ENCODE measurements at places on chromosomes 11 and 22. TPM values are rescaled to one million over a fixed set of nuclear protein-coding genes. Genes with fewer than 3 reads are reported as not detected.

- peak; percentile 41 for DNase-seq
These were observed 10.4 kb downstream of the ADORA2A start for GRCh38 chr22:24437741-24438328.

Gene SCGB1D2
- not detected for total RNA-seq

Gene KLHL22
- total RNA-seq: 31.1 TPM

- no peak for DNase-seq
These were observed 15.8 kb downstream of the ABTB2 start for GRCh38 chr11:34341931-34342533.

GRCh38 chr22:48696371-48696770 lies 1131.3 kb downstream of the BRD1 start:
- no peak for DNase-seq

DNA sequence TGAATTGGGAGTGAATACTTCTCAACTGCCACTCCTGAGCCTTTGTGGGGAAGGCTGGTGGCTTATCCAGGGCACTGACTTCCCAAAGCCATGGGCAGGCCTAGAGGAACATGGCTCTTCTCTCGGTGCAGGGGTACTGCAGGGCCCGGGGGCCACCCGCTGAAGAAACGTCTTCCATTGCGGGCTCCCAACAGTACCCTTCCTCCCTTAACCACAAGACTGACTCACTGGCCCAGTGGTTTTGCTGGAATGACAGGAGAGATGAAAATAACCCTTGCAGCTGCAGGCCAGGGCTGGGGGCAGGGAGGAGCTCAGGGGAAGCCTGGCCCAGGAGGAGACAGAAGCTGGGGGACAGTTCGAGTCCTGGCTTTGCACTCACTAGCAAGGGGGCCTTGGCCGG lies 13.5 kb downstream of the TXN2 start:
- peak; percentile 97 for DNase-seq

DNA sequence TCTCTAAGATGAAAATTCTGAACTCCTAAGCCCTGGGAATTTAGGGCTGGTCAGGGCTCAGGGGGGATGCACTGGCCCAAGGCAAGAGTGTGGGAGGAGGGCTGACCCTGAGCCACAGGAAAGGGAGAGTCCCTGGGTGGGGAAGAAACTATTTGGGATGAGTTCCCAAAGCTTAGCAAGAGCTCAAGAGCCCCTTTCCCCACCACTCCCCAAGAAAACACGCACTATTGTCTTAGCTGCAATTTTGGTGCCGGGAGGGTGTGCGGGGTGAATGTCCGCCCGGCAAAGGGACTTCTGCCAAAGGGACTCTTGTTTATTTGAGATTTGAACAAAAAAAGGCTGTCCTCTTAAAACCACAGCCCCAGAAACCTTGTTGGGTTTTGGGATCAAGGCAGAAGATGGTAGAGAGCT lies 37.0 kb downstream of the KIAA1671 start:
- no peak for DNase-seq

- no peak for DNase-seq
These were observed 594.7 kb downstream of the METTL15 start for GRCh38 chr11:28702871-28703270.

GRCh38 chr11:18699848-18700261 lies 1.3 kb downstream of the TMEM86A start:
- no peak for DNase-seq

Gene ZNF195
- total RNA-seq: 19.5 TPM

- no peak for DNase-seq
These were observed 585.7 kb upstream of the B3GAT1 start for GRCh38 chr11:134997652-134998320.

Gene TRIM48
- total RNA-seq: not detected

Gene PLEKHA7
- 10.2 TPM for total RNA-seq

Gene TMPRSS13
- 0.48 TPM for total RNA-seq

- DNase-seq: no peak
These were observed 380.2 kb downstream of the TMEM135 start for GRCh38 chr11:87417951-87418350.

Gene SLC25A18
- 1.5 TPM for total RNA-seq

GRCh38 chr11:26620282-26621045 lies 48.4 kb upstream of the MUC15 start:
- DNase-seq: no peak

Gene KCNK4
- total RNA-seq: 0.23 TPM

Gene GLYATL1
- not detected for total RNA-seq

Gene POTEH
- total RNA-seq: 3.8 TPM

DNA sequence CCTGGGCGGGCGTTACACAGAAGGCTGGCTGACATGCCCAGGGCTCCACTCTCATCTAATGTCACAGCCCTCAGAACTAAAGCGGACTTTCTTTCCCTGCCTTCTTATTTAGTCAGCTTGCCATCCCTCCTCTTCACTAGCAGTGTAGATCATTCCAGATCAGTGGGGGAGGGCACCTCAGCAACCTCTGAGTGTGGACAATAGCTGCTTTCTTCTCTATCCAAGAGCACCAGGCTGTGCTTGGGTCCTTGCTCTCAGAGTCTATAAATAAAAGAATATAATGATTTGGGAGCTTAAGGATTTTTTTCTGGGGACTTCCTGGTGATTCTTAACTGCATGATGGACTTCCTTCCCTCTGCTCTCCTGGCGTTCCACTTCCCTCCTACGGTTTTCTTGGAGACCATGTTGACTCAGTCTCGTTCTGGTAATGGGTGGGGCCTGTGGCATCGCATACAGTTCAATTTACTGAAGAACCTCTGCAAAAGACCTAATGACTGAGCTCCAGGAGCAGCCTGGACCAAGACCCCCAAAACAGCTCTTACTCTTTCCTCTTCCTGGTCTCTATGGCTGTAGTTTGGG lies 2.9 kb upstream of the HMBS start:
- no peak for DNase-seq

DNA sequence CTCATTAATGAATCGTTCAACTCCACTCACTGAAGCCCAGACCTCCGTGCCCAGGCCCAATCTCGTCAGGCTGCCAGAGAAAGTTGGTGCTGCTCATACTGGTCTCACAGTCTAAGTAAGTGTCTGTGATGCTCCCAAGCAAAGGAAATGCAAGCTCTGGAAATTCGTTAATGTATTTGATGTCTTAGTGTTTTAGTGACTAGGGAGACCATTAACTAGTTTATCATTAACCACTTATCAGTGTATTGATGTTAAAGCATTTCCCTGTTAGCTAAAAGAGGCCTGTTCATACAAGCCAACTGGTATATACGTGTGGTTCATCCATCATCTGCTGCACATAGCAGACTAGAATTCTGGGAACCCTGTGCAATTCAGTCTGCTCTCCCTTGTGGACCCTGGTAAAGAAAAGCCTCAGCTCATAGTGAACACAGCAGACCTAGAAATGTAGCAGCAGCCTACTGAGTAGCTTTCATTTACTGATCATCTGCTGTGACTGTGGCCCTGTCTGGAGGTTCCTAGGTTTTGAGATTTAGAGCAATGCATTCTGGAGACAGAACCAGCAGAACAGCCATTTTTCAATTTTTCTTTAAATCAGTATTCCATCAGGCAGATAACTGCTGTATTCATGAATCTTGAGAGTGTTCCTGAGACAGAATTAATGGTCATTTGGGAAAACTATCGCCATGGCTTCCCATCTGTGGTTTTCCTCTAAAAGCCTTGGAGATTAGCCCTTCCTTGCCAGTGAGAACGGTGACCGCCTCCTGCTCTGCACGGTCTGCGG lies 15.7 kb upstream of the AIFM3 start:
- DNase-seq: no peak

Gene SEC14L6
- 0.03 TPM for total RNA-seq

DNA sequence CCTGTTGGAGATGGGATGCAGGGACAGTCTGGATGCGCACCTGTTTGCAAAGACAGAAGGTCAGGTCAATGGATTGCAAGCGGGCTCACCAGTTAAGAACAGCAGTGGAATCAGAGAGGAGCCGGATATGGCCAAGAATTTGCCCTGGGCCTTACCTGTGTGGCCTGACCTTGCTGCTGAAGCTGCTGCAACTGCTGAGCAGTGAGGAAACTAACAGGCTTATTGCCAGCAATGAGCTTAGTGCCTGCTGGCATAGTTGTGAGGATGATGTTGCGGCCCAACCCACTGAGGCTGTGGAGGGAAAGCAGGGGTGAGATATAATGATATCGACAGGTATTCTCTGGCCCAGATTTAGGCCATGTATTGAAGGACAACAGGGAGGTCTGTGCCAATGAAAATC lies 30.6 kb downstream of the NFRKB start:
- no peak for DNase-seq

DNA sequence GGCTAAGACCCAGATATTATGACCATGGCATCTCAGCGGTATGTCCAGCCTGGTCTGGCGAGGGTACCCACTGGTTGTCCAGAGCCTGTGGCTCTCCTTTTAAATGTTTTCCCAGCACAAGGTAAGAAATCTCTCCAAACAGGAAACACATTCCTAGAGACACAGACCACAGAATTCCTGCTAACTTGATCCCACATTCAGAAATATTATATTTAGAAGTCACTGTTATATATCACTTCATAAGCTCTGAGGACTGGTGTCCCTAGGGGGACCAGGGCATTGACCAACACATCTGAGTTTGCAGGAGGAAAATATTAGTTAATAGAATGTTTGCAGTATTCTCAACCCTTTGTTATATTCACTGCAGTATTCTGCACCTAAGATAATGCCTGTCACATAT lies 23.1 kb downstream of the TMPRSS13 start:
- DNase-seq: no peak

DNA sequence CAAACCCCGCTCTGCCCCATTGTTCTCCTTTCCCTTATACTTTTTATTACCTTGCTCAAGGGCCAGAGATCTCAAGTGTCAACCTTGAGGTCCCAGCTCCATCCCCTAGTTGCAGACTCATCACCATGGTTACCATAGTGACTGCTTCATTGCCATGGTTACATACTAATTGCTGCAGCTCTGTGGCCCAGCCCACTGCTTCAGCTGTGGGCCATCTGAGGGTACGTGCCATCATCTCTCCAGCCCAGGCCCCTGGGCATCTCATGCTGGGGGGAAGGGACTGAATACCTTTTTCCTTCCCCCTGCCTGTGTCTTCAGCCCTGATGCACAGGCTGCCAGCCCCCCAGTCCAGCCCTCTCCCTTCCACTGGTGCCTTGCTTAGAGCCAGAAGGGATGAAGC lies 22.2 kb downstream of the TREH start:
- no peak for DNase-seq

Gene UEVLD
- 21.9 TPM for total RNA-seq

Gene CYTH4
- total RNA-seq: 1.7 TPM

GRCh38 chr11:36030731-36031281 lies 86.9 kb downstream of the LDLRAD3 start:
- peak; percentile 15 for DNase-seq

Gene SCUBE1
- total RNA-seq: 1.4 TPM

DNA sequence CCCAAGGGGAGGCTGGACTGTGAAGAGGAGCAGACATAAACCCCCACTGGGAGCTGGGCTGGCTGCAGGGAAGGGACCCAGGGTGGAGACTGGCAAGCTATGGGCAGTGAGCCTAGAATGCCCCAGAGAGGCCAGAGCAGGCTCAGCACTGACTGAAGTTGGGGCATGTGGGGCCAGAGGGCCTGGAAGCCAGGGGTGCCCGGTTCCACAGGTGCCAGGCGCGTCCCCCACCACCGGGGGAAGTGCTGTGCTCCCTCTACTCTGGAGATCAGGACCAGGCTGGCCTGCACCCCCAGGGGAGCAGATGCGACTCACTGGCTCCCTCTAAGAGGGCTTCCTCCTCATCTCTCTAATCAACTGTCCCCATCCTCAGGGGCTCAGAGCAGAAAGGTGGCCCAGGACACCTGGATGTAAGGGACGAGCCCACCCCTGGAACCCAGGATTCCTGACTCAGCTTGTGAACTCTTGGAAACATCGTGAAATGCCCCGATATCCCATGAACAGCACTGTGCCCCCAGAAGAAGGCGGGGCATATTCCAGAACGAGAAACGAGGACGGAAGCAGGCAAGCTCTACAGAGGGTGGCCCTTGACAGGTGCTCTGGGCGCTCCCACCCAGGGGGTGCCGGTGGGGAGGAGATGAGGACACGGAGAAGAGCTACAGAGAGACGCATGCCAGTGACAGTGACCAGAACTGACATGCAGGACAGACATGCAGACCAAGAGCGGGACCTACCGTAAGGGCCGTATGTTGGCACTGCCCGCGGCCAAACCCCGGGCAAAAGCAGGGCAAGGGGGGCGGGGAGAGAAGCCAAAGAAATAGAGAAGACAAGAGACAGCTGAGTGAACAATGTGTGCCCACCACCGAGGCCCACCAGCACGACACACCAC lies 20.4 kb downstream of the MAFF start:
- no peak for DNase-seq

Gene C11orf98
- total RNA-seq: 116 TPM

DNA sequence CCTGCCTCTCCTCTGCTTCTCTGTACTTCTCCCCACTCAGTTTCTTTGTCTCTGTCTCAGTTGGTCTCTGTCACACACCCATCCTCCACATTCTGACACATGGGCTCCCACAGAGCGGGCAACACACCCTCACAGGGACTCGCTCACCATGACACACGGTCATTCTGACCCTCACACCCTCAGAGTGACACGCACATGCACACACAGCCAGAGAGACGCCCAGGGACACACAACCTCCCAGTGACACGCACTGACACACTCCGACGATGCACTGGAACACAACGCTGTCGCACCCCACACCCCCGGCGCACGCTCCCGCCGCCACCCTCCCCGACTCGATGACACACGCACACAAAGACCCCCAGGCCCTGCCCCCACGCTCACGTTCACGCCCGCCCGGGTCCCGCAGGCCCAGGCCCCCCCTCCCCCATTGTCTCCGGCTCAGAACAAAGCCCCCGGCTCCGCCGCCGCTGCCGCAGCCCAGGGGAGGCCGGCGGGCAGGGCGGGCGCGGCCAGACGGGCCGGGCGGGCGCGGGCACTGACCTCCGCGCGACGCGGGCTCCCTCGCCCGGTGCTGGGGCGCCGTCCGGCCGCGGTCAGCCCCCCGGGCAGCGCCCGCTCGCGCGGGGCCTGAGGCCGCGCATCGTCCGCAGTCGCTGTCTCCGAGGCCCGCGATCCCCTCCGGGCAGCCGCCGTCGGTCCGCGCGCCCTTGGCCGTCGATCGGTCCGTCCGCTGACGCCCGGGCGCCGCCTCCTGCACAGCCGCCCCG lies 404 bp downstream of the DCHS1 start:
- no peak for DNase-seq

Gene VPS11
- total RNA-seq: 13.2 TPM

DNA sequence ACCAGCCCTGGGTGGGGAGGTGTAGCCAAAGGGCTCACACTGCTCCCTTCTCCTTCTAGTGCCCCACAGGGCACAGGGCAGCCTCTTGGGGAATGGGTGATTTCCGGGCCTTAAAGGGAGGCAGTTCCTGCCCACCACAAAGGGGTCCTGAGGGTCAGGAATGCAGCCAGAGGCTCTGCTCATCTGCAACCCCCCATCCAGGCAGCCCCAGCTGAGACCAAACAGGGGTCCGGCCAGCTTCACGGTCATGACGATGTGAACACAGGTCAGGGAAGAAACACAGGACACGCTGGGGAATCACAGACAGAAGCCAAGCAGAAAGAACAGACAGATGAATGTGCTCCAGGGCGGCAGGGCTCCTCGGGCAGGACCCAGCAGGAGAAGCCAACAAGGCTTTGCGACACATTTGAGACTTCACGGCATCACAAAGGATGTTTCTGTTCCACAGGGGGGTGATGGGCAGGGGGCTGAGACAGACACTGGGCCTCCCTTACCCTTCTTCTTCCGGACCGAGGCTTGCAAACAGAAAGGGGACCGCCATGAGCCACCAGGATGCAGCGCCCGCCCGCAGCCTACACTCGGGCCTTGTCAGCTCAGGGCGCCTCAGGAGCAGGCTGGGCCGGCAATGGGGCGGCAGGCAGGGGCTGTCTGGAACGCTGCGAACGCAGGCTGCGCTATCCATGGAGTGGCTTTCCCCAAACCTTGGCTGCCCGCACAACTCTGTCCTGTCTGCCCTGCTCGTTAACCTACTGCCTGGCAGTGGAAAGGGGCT lies 101.9 kb downstream of the CTTN start:
- no peak for DNase-seq
